Activated CD4-positive, alpha-beta T cell treated with anti-CD3 and anti-CD28 coated beads, Interleukin-2, amount 10 ng/mL, durations not matched to agents 7 days and 5 days (primary cell): ENCODE measurements at places on chromosomes 16 and 17.
A peak's percentile ranks its signal among the peaks of the same experiment; 100 is the strongest.

GRCh38 chr17:37755455-37755854 lies 10.6 kb upstream of the HNF1B start:
- H3K4me3 ChIP-seq, result no peak overlapping the region
- peaks cover 45% of the 10 kb centered on the region for H3K27me3 ChIP-seq
- H3K27ac ChIP-seq, result no peak overlapping the region
- no peaks in the 10 kb centered on the region for H3K36me3 ChIP-seq

- H3K27me3 ChIP-seq, result no peaks in the 10 kb centered on the region
- H3K27ac ChIP-seq, result no peak overlapping the region
- H3K4me3 ChIP-seq, result no peak overlapping the region
- peaks cover 15% of the 10 kb centered on the region for H3K4me1 ChIP-seq
Observed at GRCh38 chr16:72198771-72199201, 26.8 kb upstream of the PMFBP1 start.

DNA sequence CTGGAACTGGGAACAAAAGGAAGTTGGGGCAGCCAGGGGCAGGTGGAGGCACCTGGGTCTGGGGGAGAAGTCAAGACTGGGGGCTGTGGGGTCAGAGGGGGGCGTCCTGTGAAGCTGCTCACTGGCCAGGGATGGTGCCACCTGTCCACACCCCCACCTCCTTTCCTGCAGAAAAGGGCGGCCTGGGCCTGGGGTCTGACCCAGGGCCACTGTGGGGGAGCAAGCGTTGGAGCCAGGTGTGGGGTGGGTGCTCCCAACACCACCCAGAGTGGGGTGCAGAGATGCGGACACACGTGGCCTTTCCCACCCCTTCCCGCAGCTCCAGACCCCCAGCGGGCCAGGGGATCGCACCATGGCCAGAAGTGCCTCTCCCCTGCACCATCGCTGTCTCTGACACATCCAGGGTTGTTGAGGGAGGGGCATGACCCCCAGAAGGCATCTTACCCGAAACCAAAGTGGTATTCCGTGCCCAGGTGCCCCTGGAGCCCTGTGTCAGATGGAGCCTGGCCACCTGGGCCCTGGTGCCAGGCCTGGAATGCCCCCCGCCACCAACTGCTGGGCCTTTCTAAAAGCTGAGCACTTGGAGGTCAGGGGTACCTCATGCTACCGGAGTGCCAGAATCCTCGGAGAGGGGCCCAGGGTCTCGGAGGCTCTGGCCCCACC lies 2.6 kb upstream of the SLC16A3 start:
- peaks cover 3% of the 10 kb centered on the region for H3K27me3 ChIP-seq
- DNase-seq, result no peak
- peaks cover 5% of the 10 kb centered on the region for H3K36me3 ChIP-seq
- H3K27ac ChIP-seq, result no peak overlapping the region
- H3K4me1 ChIP-seq, result peaks cover 11% of the 10 kb centered on the region

- H3K36me3 ChIP-seq, result no peaks in the 10 kb centered on the region
- peak; percentile 27 for DNase-seq
- H3K27ac ChIP-seq, result no peak overlapping the region
- peaks cover 14% of the 10 kb centered on the region for H3K4me1 ChIP-seq
- peaks cover 7% of the 10 kb centered on the region for H3K27me3 ChIP-seq
Observed at GRCh38 chr16:51051671-51052070, 99.4 kb downstream of the SALL1 start.

DNA sequence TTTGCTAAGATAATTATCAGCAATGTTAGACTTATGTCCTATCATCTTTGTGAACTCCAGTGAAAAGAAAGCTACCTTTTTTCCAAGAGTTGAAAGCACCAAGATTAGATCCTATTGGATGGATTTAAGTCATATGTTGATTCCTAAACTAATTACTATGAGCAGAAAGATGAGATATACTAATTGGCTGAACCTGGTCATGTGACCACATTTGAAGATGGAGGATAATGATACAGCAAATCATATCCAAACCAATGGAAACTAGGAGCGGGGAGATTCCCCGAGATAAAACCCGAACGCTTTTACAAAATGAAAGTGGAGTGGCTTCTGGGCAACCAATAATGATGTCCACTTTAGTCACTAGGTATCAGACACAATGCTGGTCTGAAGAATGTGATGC lies 1060.2 kb upstream of the EEF2KMT start:
- H3K4me1 ChIP-seq, result no peaks in the 10 kb centered on the region
- H3K27me3 ChIP-seq, result no peaks in the 10 kb centered on the region
- H3K36me3 ChIP-seq, result no peaks in the 10 kb centered on the region
- no peak overlapping the region for H3K27ac ChIP-seq

DNA sequence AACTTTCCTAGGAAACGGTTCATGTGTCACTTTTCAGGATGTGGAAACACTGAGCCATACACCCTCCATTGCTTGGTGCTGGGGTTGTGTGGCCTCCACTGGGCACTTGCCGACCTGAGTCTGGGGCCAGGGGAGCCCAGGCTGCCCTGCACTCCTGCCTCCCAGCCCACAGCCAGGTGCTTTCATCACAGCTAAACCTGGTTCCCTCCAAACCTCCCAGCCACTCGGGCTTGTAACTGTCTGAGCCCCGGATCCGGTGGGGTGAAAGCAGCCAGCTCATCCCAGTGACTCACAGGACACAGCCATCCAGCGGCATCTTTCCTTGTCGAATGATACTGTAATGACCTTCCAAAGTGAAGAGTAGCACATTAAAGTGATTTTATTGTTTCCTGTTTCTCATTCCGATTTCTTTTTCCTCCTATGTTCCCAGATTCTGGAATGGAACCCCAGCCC lies 19.8 kb downstream of the CARHSP1 start:
- peaks cover 27% of the 10 kb centered on the region for H3K4me1 ChIP-seq
- no peak for DNase-seq
- H3K36me3 ChIP-seq, result peaks cover 27% of the 10 kb centered on the region
- H3K27me3 ChIP-seq, result no peaks in the 10 kb centered on the region

DNA sequence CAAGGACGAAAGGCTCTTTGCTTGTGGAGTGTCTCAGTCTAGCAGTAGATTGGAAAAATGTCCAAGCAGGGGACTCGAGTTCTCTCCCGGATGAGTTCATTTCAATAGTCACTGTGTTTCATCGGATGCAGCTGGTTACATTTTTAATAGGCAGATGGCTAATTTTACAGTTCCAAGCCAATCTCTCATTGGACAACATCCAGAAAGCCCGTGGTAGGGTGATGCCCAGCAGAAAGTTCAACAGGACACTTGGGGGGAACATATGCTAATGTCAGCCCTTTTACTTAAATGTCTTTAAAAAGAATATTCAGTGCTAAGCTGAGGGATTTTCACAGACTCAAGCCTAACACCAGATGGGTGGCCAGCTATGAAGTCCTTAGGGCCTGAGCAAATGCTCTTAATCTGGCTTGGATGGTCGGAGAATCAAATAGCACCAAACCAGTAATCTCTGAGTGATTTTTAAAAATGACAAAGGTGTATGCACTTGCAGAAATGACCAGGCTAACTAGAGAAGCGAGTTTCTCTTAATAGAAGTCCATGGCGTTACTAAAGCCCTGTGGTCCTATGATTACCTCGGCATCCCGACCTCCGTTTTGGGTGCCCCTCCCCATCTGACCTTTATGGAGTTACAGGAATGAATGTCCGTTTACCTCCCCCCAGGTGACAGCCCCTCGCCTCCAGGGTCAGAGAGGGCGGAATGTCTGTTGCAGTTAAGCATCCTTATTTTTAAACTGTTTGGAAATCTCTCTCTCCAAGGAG lies 289.2 kb upstream of the SALL1 start:
- DNase-seq, result no peak
- no peak overlapping the region for H3K4me3 ChIP-seq
- H3K36me3 ChIP-seq, result no peaks in the 10 kb centered on the region

- no peak overlapping the region for H3K27ac ChIP-seq
- peaks cover 8% of the 10 kb centered on the region for H3K4me1 ChIP-seq
- no peak for DNase-seq
- no peaks in the 10 kb centered on the region for H3K36me3 ChIP-seq
Observed at GRCh38 chr17:81083125-81083765, 48.3 kb downstream of the BAIAP2 start.
